A172 (cell line): ENCODE measurements at places on chromosomes 2 and 18. TPM values are rescaled to one million over a fixed set of nuclear protein-coding genes. Genes with fewer than 3 reads are reported as not detected.

The SDC1 gene
- 241 and 257 TPM in 2 replicates for total RNA-seq

The MGAT5 gene
- total RNA-seq, result 22.9 and 31.8 TPM in 2 replicates

The NGEF gene
- total RNA-seq, result 33.3 and 37.5 TPM in 2 replicates

DNA sequence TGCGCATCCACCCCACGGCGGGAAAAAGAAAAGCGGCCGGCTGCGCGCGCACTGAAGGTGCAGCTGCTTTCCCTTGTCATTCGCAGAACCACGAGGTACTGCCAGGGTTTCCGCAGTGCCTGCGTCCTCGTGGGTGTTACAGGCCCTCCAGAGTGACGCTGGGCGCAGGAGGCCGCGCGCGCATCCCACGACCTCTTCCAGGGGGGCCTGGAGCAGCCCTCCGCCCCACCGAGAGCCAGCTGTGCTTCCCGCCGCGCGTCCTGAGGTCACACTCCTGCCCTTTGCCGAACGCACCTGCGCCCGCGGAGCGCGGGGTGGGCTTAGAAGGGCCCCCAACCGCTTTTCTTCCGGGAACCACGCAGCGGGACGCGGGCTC, 378 bp upstream of the IAH1 start:
- DNase-seq, result no peak

- DNase-seq, result peak; percentile 58
Measured at GRCh38 chr18:9101730-9102507, 580 bp upstream of the NDUFV2 start.

GRCh38 chr2:240797914-240798313, 22.1 kb downstream of the KIF1A start:
- no peak for DNase-seq

DNA sequence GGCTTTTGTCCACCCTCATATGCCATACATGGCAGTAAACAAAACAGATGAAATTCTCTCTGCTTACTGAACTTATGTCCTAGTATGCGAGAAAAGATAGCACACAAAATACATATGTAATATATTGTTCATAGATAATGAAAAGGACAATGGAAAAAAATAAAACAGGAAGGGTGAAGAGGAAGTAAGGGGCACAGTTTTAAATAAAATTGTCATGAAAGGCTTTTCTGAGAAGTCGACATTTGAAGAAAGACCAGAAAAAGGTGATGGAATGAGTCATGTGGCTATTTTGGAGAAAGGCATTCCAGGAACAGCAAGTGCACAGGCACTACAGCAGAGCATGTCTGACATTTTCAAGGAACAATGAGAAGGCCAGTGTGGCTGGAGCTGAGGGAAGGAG, 56.4 kb downstream of the KCNH7 start:
- no peak for DNase-seq

DNA sequence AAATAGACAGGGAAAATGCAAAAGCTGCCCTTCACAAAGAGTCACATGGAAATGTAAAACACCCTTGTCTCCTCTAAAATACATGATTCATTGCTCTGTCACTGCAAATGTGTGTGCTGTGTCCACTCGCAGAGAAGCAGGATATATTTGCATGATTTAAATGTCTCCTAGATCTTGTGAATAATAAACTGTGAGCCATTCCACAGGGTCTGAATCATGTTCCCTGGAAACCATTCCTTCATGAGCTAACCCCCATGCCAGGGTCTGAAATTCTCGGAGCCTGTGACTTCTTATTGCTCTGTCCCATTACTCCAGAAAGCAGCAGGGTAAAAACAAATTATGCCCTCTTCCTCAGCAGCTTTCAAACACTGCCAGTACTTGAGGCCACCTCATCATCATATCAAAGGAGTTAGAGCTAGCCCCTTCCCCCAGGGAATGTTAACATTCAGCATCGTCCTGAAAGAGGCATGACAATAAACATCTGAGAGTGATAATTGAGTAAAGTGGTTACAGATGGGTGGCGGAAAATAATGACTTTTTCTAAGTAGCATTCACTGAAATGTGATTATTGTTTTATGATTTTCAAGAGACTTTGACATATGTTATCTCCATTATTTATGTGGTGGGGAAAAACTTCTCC, 11.7 kb upstream of the CNGA3 start:
- DNase-seq, result peak; percentile 90

- DNase-seq, result no peak
Measured at GRCh38 chr2:60936757-60937156, 55.4 kb downstream of the REL start.

GRCh38 chr2:16270441-16270840, 330.1 kb downstream of the MYCN start:
- no peak for DNase-seq

DNA sequence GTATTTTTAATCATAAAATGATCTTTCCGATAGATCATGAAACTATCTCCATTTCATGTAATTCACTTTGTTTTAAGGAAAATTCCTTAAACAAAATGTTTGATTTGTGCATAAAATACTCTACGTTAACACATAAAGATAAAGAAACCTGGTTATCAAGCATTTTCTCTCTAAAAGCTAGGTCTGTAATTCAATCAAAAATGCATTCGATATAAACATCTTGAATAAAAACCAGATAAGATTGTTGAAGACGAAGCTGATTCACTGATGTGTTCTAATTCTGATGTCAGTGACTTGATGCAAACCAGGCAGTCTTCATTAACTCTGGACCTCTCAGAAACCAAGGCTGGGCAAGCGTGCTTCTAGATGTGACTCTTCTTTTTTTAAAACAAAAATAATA, 245.2 kb downstream of the CTNNA2 start:
- no peak for DNase-seq

- DNase-seq, result no peak
Measured at GRCh38 chr2:5665066-5665465, 27.1 kb upstream of the SOX11 start.
